ENCODE measurements at places on chromosomes 7 and 10.

GRCh38 chr10:20806487-20806886, 90.6 kb downstream of the NEBL start:
- no peak for DNase-seq

GRCh38 chr10:76882245-76882644, 755.4 kb downstream of the KCNMA1 start:
- no peak for DNase-seq

DNA sequence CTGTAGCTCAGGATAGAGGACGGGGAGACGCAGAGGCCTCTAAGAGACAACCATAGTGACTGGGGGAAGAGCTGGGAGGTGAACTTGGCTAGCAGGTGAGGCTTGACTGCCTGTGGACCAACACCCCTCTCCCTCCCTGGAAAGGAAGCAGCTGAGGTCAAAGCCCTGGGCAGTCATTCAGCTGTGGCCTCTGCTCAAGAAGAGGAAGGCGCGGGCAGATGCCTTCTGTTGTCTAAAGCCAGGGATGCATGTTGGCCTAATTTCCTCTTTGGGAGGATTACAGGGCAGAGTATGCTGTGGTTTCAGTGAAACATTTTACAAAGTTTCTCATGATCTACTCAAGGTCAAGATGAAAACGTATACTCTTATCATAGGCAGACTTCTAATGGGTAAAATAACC, 327.1 kb downstream of the PRPF18 start:
- DNase-seq: no peak

DNA sequence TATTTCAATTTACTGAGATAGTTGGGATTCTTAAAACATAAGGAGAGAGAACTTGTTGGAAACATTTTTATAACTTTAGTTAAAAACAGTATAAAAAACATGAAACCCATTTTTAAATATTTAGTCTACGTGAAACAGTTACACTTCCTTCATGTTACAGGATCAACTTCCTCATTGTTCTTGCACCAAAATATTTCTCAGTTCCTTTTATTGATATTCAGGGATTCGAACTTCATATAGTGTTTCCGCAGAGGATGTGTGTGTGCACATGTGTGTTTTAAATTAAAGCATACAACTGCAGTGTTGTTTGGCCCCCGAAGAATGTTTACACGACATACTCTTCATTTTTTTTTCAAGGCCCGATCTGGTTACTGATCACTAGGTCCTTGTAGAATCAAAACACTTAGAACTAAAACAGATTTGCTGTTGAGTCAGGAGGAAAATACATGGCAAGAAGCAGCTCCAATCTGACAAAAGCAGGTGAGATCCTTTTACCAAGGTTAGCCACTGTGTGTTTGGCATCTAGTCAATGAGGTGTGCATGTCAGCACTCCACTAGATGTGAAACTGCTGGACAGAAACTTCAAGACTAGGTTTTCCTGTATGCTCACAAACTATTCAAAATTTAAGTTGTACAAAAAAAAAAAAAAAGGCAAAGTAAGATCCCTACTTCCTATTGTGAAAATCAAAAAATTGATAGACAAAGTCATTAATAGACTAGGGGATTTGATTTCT, 60.4 kb downstream of the INSYN2A start:
- DNase-seq: no peak
